ENCODE measurements at places on chromosomes 3 and 15. TPM values are rescaled to one million over a fixed set of nuclear protein-coding genes. Genes with fewer than 3 reads are reported as not detected.
A peak's percentile ranks its signal among the peaks of the same experiment; 100 is the strongest.

Gene CD86
- total RNA-seq, result not detected

Gene GPR62
- not detected for total RNA-seq

Gene GABRG3
- not detected for total RNA-seq

Gene STXBP5L
- not detected for total RNA-seq

Gene CPN2
- not detected for total RNA-seq

Gene C3orf49
- total RNA-seq, result not detected

Gene GABRA5
- not detected for total RNA-seq

GRCh38 chr3:73868688-73869315 is 244.1 kb upstream of the PDZRN3 start:
- no peaks in the 10 kb centered on the region for H3K36me3 ChIP-seq
- no peak overlapping the region for H3K4me3 ChIP-seq
- DNase-seq, result no peak
- H3K27ac ChIP-seq, result no peak overlapping the region
- H3K4me1 ChIP-seq, result no peaks in the 10 kb centered on the region

- H3K27me3 ChIP-seq, result no peaks in the 10 kb centered on the region
- H3K4me1 ChIP-seq, result peaks cover 25% of the 10 kb centered on the region
- H3K27ac ChIP-seq, result peak overlapping the region; percentile 89
- peak overlapping the region; percentile 95 for H3K4me3 ChIP-seq
- peaks cover 5% of the 10 kb centered on the region for H3K36me3 ChIP-seq
- no peak for DNase-seq
Measured at GRCh38 chr3:57077630-57078343, 17.3 kb downstream of the SPATA12 start.

DNA sequence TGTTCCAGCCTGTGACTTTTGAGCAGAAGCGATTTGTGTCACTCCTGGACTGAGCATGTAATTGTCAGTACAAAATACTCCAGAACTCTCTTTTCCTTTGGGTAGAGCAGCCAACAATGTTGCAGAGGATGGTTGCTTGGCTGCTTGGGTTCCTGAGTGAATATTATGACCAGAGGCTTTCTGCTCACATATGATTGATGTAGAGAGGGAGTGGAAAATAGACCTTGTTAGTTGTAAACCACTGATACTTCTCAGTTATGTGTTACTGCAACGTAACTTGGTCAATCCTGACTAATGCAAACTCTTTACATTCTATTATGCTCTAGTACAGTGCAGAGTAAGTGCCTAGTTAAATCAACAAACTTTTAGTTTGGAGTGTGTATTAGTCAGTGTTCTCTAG is 322.6 kb upstream of the KCNH8 start:
- no peak overlapping the region for H3K27ac ChIP-seq
- no peak overlapping the region for H3K4me3 ChIP-seq
- H3K36me3 ChIP-seq, result no peaks in the 10 kb centered on the region
- H3K27me3 ChIP-seq, result no peaks in the 10 kb centered on the region
- no peak for DNase-seq

DNA sequence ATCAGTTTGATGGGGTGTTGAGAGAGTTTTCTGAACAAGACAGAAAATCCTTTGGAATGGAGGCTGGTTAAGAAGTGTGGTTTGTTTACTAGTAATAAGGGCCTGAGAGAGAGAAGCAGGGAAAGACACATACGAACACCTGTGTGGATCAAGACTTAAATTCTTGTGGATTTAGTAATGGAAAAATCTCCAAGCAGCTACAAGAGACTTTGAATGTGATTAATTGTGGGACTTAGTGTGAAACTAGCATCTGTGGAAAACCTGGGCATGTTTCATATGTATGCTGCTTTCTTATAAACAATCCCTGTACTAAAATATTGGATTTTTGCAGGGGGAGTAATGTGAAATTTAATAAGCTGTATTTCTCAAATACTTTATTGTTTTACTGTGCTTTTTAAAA is 399.1 kb downstream of the SI start:
- H3K36me3 ChIP-seq, result no peaks in the 10 kb centered on the region
- no peaks in the 10 kb centered on the region for H3K27me3 ChIP-seq
- no peak overlapping the region for H3K4me3 ChIP-seq

- H3K27ac ChIP-seq, result no peak overlapping the region
- no peak overlapping the region for H3K4me3 ChIP-seq
- H3K36me3 ChIP-seq, result no peaks in the 10 kb centered on the region
- no peaks in the 10 kb centered on the region for H3K27me3 ChIP-seq
Measured at GRCh38 chr15:71515375-71516186, 294.8 kb upstream of the NR2E3 start.

DNA sequence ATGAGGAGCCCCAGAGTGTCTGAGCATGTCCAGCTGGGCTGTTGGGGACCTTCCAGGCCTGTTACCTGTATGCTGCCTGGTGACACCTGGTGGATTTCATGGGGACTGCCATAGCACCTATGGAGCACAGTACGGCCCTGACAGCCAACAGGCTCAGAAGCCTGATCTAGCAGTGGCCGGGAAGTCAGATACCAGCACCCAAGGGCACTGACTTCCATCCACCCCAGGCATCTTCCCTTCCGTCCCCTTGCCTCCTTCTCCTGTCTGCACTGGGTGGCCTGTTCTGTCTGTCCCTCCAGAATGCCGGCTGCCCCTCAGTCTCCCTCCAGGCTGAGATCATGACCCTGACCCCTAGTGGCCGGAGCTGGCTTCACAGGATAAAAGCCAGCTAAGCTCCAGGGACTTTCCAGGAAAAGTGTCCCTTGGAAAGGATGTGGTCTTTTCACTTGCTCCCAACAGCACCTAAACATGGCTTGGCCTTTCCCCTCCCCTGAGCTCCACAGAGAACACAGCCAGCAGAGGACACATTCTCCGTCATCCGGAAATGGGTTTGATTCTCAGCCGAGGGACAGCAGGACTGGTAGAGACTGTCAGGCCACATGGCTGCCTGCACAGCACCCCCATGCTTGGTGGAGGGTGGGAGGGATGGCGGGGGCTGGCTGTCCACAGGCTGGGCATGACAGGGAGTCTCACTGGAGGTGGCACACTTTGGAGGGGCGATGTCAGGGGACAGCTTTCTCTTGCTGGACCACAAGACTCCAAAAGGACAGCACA is 9.5 kb downstream of the RPS17 start:
- no peak overlapping the region for H3K27ac ChIP-seq
- 0 out of 2 replicates have a peak, but pooled peaks cover under 1% of the 10 kb centered on the region for H3K36me3 ChIP-seq
- DNase-seq, result peak; percentile 75
- H3K4me1 ChIP-seq, result no peaks in the 10 kb centered on the region
- H3K4me3 ChIP-seq, result peak overlapping the region; percentile 42

- no peak overlapping the region for H3K4me3 ChIP-seq
- no peaks in the 10 kb centered on the region for H3K27me3 ChIP-seq
- H3K27ac ChIP-seq, result no peak overlapping the region
- no peak for DNase-seq
Measured at GRCh38 chr15:82532383-82532990, 7.8 kb downstream of the RPS17 start.

- no peak for DNase-seq
- no peaks in the 10 kb centered on the region for H3K4me1 ChIP-seq
- no peak overlapping the region for H3K27ac ChIP-seq
- H3K4me3 ChIP-seq, result no peak overlapping the region
Measured at GRCh38 chr3:127363891-127364290, 76.0 kb upstream of the PRR20G start.

- H3K27me3 ChIP-seq, result no peaks in the 10 kb centered on the region
- no peaks in the 10 kb centered on the region for H3K4me1 ChIP-seq
- no peak for DNase-seq
- H3K4me3 ChIP-seq, result no peak overlapping the region
- no peaks in the 10 kb centered on the region for H3K36me3 ChIP-seq
Measured at GRCh38 chr3:104032283-104032682, 1334.4 kb upstream of the ALCAM start.

DNA sequence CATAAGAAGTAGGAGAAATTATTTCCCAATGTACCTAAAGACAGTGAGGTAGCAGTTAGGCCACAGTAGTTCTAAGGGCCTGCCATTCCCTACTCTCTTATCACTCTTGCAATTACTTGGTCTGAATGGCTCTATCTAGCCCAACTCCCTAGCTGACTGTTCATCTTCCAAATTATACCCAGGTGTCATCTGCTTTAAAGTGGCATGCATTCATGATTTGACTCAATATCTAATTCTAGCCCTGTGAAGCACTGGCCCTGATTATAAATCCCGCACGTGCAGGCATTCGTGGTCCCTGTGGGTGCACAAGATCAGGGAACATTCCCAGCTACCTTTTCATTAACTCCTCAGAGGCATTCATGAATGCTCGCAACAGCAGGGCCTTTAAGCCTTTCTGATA is 43.1 kb upstream of the ZNF774 start:
- H3K27me3 ChIP-seq, result no peaks in the 10 kb centered on the region
- H3K4me1 ChIP-seq, result peaks cover 7% of the 10 kb centered on the region
- no peaks in the 10 kb centered on the region for H3K36me3 ChIP-seq
- no peak overlapping the region for H3K4me3 ChIP-seq
- H3K27ac ChIP-seq, result no peak overlapping the region

DNA sequence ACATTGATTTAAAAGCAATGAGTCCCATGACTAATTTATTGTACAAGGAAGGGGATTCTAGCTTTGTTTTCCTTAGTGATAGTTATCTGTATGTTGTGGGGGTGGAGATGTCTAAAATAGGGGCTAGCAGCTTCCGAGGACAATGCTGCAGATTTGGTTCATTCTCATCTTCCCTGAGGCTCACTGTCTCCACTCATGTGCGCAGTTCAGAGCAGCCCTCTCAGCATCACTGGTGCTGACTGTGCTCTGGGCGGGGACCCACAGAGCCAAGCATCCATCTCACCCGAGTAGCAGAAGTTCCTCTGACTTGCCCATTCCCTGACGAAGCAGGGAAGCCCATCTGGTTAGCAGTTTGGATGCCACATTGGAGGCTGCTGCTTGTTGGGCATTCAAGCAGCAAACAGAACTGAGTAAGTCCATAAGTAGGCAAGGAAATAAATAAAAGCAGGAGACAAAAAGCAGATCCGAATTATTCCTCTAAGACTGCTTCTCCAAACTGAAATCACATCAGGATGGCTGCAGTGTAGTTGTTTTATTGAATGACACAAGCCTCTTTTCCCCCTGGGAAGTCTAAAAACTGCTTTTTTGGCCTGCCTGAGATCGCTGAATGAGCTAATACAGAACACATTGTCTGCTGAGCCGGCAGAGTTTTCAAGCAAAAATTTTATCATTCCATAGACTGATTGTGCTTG is 27.5 kb downstream of the RARB start:
- no peaks in the 10 kb centered on the region for H3K27me3 ChIP-seq
- H3K4me3 ChIP-seq, result no peak overlapping the region
- H3K4me1 ChIP-seq, result peaks cover 56% of the 10 kb centered on the region
- H3K36me3 ChIP-seq, result no peaks in the 10 kb centered on the region
- H3K27ac ChIP-seq, result peak overlapping the region; percentile 64
- DNase-seq, result peak; percentile 62

GRCh38 chr3:173003471-173003870 is 137.6 kb downstream of the SPATA16 start:
- no peaks in the 10 kb centered on the region for H3K27me3 ChIP-seq
- H3K36me3 ChIP-seq, result no peaks in the 10 kb centered on the region
- no peak overlapping the region for H3K27ac ChIP-seq
- H3K4me3 ChIP-seq, result no peak overlapping the region

DNA sequence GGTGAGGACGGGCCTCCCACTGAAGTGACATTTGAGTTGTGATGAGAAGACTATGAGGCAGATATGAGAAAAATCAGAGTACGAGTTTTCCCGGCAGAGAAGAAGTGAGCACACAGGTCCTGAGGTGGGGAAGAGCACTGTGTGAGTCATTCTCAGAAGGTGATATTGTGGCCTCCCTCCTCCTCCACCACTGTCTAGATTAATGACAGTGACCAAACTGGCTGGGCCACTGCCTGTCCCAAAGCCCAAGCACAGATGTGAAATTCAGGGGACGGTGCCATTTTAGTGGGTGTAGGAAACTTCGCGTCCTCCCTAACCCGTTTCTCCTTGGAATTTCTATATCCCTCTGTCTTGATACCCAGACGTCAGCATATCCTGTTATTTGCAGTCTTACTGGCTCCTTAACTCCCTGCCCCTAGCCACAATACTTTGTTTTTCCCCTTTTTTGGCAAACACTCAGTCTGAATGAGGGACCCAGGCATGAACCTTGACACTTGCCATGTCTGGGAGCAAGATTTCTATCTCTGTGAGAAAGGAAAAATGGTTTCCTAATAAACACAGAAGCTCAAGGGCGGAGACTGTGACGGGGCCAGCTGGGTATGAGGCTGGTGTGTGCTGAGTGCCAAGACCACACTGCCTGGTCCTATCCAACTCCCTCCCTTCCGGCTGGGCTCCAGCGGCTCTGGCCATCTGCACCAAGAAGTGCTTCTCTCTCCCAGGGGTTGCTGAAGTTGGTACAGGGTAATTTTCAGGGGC is 15.2 kb downstream of the PRICKLE2 start:
- no peaks in the 10 kb centered on the region for H3K27me3 ChIP-seq
- peaks cover 11% of the 10 kb centered on the region for H3K4me1 ChIP-seq
- H3K36me3 ChIP-seq, result no peaks in the 10 kb centered on the region
- DNase-seq, result peak; percentile 53
- no peak overlapping the region for H3K4me3 ChIP-seq

- no peaks in the 10 kb centered on the region for H3K27me3 ChIP-seq
- no peaks in the 10 kb centered on the region for H3K4me1 ChIP-seq
- H3K36me3 ChIP-seq, result no peaks in the 10 kb centered on the region
- H3K4me3 ChIP-seq, result no peak overlapping the region
- H3K27ac ChIP-seq, result no peak overlapping the region
- DNase-seq, result no peak
Measured at GRCh38 chr3:7684182-7684715, 817.4 kb upstream of the LMCD1 start.

GRCh38 chr15:31488437-31489204 is 162.0 kb downstream of the KLF13 start:
- H3K4me1 ChIP-seq, result no peaks in the 10 kb centered on the region
- H3K4me3 ChIP-seq, result no peak overlapping the region
- no peaks in the 10 kb centered on the region for H3K27me3 ChIP-seq
- no peak overlapping the region for H3K27ac ChIP-seq
- DNase-seq, result no peak
- no peaks in the 10 kb centered on the region for H3K36me3 ChIP-seq

DNA sequence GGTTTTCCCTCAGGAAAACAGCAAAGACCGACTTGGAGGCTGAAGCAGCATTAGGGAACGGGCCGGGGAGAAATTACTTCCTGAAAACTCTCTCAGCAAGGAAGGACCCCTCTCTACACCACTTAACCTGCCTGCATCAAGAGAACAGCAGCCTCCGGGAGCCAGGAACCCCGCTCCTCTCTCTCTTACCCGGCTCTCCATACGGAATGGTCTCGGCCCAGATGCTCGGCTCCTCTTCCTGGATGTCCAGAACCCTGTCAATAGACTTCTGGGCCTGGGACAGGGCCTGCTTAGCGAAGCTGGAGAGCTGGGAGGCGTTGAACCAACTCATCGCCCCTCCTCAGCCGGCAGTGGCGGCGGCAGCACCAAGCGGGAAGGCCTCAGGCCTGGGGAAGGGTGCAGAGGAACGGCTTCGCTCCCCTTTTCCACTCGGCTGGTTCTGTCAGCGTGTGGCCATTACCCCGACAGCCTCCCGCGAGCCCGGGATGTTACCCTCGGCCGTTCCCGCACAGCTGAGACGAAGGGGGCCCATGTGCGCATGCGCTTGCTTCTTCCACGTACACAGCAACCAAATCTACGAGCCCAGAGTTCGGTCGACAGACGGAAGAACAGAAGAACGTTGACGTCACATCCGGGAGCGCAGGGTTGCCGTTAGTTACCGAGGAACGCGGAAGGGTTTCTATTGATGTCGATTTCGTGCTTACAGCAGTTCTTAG is at the start of gene TMF1:
Gene TMF1 (minus strand): TSS at position 578 of the 716 bp plus-strand sequence. CDS start 247 bp downstream, at position 331.
- no peaks in the 10 kb centered on the region for H3K27me3 ChIP-seq
- 0 out of 2 replicates have a peak, but pooled peaks cover 7% of the 10 kb centered on the region for H3K36me3 ChIP-seq
- H3K27ac ChIP-seq, result peak within 1 kb of the TSS; percentile 70
- H3K4me1 ChIP-seq, result no peaks in the 10 kb centered on the region

- DNase-seq, result no peak
- H3K4me1 ChIP-seq, result no peaks in the 10 kb centered on the region
- H3K27me3 ChIP-seq, result no peaks in the 10 kb centered on the region
- H3K36me3 ChIP-seq, result no peaks in the 10 kb centered on the region
Measured at GRCh38 chr3:73784686-73785392, 160.1 kb upstream of the PDZRN3 start.

Measured in PC-9 (cell line).